ENCODE measurements at places on chromosomes 3 and 15. TPM values are rescaled to one million over a fixed set of nuclear protein-coding genes. Genes with fewer than 3 reads are reported as not detected.

GRCh38 chr15:42042602-42043400 lies 22.0 kb upstream of the PLA2G4E start:
- H3K36me3 ChIP-seq: no peaks in the 10 kb centered on the region
- no peak for DNase-seq
- no peaks in the 10 kb centered on the region for H3K4me1 ChIP-seq
- H3K27ac ChIP-seq: no peak overlapping the region

DNA sequence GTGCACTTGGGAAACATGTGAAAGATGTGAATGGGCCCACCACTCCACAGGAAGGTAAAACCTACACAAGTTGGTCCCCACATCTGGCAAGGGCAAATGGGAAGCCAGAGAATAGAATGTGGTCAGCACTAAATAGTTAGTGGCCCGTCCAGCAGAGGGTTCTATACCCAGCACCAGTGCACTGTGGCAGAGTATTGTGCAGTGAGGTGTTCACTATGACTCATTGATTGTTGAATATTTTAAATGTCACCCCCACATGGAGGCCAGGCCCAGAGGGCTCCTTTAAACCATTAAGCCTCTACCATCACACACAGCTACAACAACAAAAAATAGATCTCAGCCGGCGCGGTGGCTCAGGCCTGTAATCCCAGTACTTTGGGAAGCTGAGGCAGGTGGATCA lies 11.7 kb downstream of the FRMD5 start:
- H3K36me3 ChIP-seq: no peaks in the 10 kb centered on the region
- H3K4me3 ChIP-seq: no peak overlapping the region
- H3K4me1 ChIP-seq: no peaks in the 10 kb centered on the region
- DNase-seq: no peak
- H3K27me3 ChIP-seq: no peaks in the 10 kb centered on the region
- H3K27ac ChIP-seq: no peak overlapping the region

The IQGAP1 gene
- 82.8 TPM for total RNA-seq

DNA sequence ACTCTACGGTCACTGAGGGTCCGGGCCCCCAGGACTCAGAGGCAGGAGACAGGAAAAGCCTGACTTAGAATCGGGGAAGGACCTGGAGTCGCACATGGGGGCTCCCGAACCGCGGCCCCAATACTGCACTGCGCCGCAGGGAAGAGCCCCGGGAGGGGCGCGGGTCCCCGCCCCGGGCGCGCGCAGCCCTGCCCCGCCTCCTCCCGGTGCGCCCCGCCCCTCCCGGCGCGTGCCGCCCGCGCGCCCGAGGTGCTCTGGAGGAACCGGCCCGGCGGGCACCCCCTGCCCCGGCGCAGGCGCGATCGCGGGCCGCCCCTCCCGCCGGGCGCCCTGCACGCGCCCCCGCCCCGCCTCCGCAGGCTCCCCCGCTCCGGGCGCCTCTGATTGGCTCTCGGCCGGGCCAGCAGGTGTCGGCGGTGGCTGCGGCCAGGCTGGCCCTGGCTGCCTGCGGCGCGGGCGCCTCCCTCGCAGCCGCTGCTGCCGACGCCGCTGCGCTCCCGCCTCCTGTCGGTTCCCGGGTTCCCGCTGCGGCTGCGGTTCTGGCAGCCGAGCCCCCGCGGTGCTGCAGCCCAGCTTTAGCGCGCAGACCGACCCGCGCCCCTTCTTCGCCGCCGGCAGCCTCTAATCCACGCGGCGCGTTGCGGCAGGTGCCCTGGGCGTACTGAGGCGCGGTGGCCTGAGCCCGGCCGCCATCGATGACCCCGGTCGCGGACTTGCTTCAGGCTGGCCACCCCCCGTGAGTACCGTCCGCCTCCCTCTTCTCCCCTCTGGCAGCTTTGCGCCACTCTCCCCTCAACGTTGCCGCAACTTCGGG lies at the start of gene MYRIP:
TSS of gene MYRIP (plus strand) at position 429 of the 814 bp plus-strand sequence. CDS start 91,208 bp downstream, outside the sequence.
- H3K36me3 ChIP-seq: no peaks in the 10 kb centered on the region
- peaks cover 52% of the 10 kb centered on the region for H3K27me3 ChIP-seq
- DNase-seq: peak; percentile 81
- peak within 1 kb of the TSS; percentile 53 for H3K4me3 ChIP-seq
- peaks cover 14% of the 10 kb centered on the region for H3K4me1 ChIP-seq

DNA sequence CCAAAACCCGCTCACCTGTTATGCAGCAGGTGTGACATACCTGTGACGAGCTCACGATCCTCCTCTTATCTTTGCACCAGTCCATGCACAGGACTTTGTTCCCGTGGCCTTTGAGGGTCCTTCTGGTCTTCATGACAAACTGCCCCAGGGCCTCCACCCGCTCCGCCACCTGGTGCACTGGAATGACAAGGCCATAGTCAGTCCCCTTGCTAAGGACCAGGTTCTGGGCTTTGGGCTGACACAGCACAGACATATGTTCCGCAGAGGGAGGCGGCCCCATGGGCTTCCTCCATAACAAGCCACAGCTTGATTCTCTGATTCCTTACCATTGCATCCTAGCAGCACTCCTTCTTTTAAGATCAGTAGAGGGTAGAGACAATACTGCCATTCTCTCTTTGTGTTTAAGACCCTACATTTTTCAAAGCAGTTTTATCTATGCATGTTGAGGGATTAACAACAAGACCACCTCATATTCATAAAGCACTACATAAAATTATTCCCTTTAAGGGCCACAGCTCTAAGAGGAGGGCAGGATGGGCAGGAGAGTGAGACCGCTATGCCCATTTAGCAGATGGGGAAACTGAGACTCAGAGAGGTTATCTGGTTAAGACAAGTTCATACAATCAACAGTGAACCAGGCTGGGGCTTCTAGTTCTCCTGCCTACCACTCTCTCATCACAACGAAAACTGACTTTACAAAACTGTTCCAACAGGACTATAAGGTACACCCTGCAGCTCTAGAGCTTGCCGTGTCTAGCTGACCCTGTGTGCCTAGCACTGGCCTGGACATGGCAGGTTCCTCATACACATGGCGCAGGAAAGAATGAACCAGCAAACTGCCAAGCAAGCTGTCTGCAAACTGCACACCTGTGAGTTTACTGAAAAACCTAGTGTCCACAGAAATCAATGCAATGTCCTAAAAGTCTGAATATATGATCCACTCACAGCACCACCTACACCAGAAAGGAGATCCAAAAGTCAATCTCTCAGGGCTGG lies 37.0 kb downstream of the GNB5 start:
- no peaks in the 10 kb centered on the region for H3K36me3 ChIP-seq
- H3K4me3 ChIP-seq: no peak overlapping the region
- DNase-seq: no peak
- H3K27me3 ChIP-seq: no peaks in the 10 kb centered on the region
- no peak overlapping the region for H3K27ac ChIP-seq
- H3K4me1 ChIP-seq: no peaks in the 10 kb centered on the region

- no peak for DNase-seq
- no peak overlapping the region for H3K27ac ChIP-seq
- H3K4me3 ChIP-seq: no peak overlapping the region
Measured at GRCh38 chr3:146256851-146257486, 6.1 kb upstream of the PLSCR4 start.

The CYP19A1 gene
- not detected for total RNA-seq

The SLCO2A1 gene
- 68.5 TPM for total RNA-seq

DNA sequence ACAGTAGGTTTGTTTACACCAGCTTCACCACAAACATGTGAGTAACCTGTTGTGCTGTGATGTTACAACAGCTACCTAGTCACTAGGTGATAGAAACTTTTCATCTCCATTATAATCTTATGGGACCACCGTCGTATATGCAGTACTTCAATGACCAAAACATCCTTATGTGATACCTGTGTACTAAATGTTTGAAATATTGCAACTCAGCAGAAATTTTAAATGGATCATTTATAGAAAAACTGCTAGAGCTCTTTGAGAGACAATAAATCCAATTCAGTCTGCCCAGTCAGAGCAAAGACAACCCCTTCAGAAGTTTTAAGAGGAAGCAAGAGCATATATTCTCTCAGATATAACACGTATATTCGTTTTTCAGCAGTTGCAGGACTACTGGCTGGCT lies 73.4 kb downstream of the THBS1 start:
- no peaks in the 10 kb centered on the region for H3K27me3 ChIP-seq
- no peak overlapping the region for H3K27ac ChIP-seq
- H3K4me3 ChIP-seq: no peak overlapping the region
- no peak for DNase-seq

- no peak for DNase-seq
- H3K4me1 ChIP-seq: no peaks in the 10 kb centered on the region
- H3K27ac ChIP-seq: no peak overlapping the region
- H3K4me3 ChIP-seq: no peak overlapping the region
- H3K27me3 ChIP-seq: no peaks in the 10 kb centered on the region
Measured at GRCh38 chr3:69930564-69930963, 69.0 kb upstream of the SAMMSON start.

The APOD gene
- 118 TPM for total RNA-seq

The IL17RB gene
- 32.8 TPM for total RNA-seq

DNA sequence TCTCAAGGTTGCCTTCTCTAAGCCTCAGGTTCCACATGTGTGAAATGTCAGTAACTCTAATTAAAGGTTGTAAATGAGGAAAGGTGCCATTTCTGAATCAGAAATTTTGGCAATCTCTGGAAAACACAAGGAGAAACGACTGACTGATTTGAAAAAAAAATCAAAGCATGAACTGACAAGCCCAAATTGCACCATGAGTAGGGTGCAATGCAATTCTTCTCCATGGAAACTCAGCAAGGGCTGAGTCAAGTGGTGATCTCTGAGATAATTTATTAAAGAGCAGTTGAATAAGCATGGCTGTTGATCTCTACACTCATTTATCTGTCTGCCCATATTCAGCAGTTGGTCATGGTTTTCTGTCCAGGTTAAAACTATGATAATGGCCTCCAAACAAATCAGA lies 201.6 kb upstream of the CMC1 start:
- H3K4me3 ChIP-seq: no peak overlapping the region
- no peak for DNase-seq
- no peaks in the 10 kb centered on the region for H3K36me3 ChIP-seq
- H3K27ac ChIP-seq: no peak overlapping the region

DNA sequence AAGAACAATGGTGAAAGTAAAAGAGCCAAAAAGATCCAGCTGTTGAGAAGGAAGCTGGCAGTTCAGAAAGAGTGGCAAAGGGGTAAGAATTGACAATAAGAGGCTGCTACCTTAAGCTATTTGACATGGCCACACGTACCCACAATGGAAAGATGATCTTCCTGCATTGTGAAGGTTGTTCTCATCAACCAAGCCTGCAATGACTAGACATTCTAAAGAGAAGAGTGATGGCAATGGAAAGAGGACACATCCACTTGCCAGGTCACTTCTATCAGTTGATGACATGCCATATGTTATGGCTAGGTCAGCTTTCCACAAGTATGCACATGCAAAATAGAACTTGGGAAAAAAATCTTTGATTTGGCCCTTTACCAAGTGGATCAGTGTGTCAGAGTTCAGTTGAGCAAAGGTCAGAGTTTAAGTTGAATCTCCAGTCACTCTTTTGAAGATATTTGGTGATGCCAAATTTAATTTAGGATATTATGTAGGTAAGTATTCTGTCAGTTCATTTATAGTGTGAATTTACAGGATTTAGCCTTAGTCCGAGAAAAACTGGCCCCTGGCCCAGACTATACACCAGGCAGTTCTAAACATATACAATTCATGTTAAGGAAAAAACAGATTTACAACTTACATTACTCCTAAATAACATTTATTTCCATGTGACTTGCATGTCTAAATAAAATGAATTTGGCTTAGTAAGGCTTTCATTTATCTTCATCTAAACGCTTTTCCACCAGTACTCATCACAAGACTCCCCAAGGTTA lies 104.9 kb upstream of the FLNB start:
- DNase-seq: no peak
- H3K4me3 ChIP-seq: no peak overlapping the region
- H3K27ac ChIP-seq: peak overlapping the region; percentile 15
- H3K27me3 ChIP-seq: no peaks in the 10 kb centered on the region
- H3K4me1 ChIP-seq: no peaks in the 10 kb centered on the region
- no peaks in the 10 kb centered on the region for H3K36me3 ChIP-seq

DNA sequence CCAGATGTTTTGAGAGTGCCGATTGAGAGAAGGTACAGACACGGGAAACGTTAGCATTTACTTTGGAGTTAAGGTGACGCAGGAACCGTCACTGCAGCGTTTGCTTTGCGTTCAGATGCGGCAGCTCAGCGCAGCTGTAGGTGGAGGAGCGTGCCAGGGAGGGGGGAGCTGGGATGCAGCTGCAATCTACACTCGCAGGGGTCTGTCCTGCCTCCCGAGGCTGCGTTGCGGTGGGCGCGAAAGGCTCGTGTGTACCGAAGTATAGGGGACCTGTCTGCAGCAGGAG lies 425 bp upstream of the FYTTD1 start:
- peak overlapping the region; percentile 99 for H3K27ac ChIP-seq
- no peaks in the 10 kb centered on the region for H3K36me3 ChIP-seq
- H3K4me1 ChIP-seq: peaks cover 24% of the 10 kb centered on the region
- peak overlapping the region; percentile 91 for H3K4me3 ChIP-seq
- peak; percentile 63 for DNase-seq

The RAB43 gene
- total RNA-seq: 40.4 TPM

DNA sequence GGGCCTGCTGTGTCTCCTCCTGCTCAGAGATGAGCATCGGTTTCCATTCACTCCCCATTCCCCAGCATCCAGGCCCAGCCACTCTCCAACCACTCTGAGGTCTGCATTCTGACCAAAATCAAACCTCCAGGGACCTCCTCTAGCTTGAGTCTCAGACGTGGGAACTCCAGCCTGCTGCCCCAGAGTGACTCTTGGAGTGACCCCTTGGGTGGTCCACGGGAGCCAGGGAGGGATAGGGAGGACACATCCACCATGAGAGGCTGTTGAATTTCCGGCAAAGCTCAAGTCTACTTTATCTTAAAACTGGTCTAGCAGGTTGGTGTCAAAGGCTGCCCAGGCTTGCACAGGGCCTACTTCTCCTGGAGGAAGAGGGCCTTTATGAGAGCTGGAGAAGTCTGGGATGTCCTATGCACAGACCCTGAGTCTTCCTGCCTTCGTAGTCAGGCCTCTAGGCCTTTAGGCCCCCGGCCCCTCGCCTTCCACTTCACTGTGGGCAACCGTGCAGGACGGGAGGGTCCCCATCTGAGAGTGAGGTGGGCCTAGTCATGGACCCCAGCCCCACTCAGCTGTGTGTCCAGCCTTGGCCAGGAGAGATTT lies 8.9 kb downstream of the CISH start:
- peak overlapping the region; percentile 97 for H3K27ac ChIP-seq
- no peak overlapping the region for H3K4me3 ChIP-seq
- DNase-seq: peak; percentile 53
- H3K4me1 ChIP-seq: peaks cover 73% of the 10 kb centered on the region
- no peaks in the 10 kb centered on the region for H3K27me3 ChIP-seq

The CCDC33 gene
- total RNA-seq: not detected

DNA sequence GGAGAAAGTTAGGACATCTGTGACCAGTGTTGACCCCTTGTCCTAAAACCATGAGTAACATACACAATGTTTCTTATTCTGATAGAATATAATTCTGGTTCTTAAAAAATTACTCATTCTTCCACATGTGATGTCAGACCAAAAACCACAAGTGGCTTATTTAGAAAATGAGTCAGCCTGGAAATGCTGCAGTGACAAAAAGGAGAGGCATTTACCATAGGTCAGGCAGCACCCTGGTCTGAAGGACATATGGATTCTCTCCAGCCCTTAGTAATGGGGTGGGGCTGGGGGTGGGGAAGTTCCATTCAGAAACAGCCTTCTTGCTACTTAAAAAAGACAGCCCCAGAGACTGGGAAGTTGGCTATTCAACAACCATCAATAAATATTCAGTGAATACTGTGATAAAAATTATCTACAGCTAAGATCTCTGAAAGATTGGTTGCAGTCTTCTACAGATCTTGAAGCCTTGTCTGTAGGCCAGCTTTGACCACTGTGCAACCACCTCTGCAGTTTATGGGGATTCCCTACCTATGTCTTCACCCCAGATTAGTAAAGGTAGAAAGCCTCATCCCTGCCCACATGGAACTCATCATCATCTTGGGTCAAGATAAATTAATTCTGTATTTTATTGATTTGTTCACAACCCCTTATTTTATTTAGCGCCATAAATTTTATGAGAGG lies 34.9 kb upstream of the TIMP4 start:
- H3K27me3 ChIP-seq: no peaks in the 10 kb centered on the region
- peak; percentile 61 for DNase-seq
- no peak overlapping the region for H3K4me3 ChIP-seq
- no peaks in the 10 kb centered on the region for H3K36me3 ChIP-seq

All from transverse colon (tissue), 4 donors.